ENCODE measurements at places on chromosomes 7 and 10. TPM values are rescaled to one million over a fixed set of nuclear protein-coding genes. Genes with fewer than 3 reads are reported as not detected.
A peak's percentile ranks its signal among the peaks of the same experiment; 100 is the strongest.

DNA sequence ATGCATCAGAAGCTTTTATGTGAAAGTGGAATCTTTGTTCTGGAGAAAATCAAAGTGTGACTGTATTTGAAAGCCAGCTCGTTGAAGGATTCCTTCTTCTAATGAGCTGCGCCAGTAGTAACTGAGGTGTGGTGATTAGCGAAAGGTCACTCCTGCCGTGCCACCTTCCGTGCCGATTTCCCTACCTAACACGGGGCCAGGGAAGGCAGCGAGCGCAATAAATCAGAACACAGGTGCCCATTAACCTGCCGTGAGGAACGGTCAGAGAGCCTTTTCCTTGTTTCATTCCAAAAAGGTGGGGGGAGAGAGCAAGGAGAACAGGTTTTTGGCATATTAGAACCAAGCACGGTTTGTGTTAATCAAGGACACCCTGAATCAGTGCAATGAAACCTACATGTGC lies 258.0 kb downstream of the CELF2 start:
- H3K4me3 ChIP-seq = no peak overlapping the region
- DNase-seq = no peak

DNA sequence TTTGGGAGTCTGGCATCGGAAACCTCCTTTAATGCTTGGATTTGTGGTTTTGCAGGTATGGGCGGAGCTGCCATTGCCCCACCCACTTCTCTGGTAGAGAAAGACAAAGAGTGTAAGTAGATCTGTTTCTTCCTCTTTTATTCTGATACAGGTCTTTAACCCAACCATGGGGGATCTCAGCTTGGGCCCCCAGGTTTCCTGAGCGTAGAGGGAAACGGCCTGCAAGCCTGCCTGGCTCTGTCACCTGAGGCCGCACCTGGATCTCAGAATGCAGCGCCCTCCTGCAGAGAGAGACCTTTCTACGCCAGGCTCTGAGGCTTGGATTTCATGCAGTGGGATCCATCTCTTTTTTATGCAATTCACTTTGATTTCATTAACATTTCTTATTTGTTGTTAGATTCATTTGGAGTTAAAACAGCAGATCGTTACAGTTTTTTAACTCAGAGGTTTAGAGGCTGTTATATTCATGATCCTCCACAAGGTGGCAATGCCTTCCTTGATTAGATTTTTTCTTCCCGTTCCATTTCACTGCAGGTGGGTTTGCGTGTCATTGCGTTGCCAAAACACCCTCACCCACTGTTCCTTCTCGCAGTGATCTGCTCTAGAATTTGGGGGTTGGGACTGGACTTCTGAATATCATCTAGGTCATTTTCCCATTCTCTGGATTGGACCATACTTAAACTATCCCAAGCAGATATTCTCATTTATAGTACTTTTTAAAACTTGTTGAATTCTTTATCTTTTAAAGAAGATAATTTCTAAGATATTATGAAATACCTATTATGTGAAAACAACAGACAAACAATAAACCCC lies 20.0 kb downstream of the RBM17 start:
- peaks cover 44% of the 10 kb centered on the region for H3K36me3 ChIP-seq
- no peaks in the 10 kb centered on the region for H3K27me3 ChIP-seq
- H3K27ac ChIP-seq = no peak overlapping the region
- no peak overlapping the region for H3K4me3 ChIP-seq
- peaks cover 4% of the 10 kb centered on the region for H3K4me1 ChIP-seq
- no peak for DNase-seq

- no peak for DNase-seq
- no peak overlapping the region for H3K4me3 ChIP-seq
- peaks cover 6% of the 10 kb centered on the region for H3K4me1 ChIP-seq
- no peak overlapping the region for H3K27ac ChIP-seq
These were observed 147.7 kb downstream of the UBE2H start for GRCh38 chr7:129804890-129805719.

DNA sequence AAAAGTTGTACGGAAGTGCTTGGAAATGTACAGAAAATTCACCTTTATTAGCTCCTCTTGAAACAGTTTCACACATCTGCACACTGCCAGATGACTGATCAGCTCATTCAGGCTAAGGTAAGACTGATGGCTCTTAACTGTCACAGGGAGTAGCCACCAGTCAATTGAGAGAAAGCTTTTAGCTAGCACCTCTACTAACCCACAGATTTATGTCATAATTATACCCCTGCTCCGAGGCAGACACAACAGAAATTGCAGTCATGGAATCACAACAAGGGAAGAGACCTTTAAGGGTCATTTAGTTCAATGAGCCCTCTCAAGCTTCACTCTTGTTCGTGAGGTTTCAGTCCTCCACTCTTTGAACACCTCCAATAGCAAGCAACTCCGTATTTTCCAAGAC lies 235.4 kb downstream of the TRIL start:
- DNase-seq = no peak
- peaks cover 6% of the 10 kb centered on the region for H3K36me3 ChIP-seq
- no peak overlapping the region for H3K4me3 ChIP-seq
- peaks cover 21% of the 10 kb centered on the region for H3K4me1 ChIP-seq
- H3K27me3 ChIP-seq = no peaks in the 10 kb centered on the region
- H3K27ac ChIP-seq = no peak overlapping the region

DNA sequence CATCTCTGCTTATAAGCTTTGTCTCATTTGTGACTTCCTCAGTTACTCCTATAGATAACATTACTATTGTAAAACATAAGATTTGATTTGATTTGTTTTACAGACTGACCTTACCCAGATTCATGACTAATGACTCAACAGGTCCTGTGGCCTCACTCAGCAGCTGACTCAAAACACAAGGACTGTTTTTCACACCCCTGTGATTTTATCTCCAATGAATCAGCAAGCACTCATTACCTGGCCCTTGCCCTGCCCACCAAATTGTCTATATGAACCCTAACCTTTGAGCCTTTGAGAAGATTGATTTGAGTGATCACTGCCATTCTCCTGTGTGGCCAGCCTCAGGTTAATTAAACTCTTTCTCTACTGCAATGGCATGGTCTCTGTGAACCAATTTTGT lies 1064.6 kb upstream of the LRRTM3 start:
- peaks cover 5% of the 10 kb centered on the region for H3K4me1 ChIP-seq
- DNase-seq = no peak
- H3K27me3 ChIP-seq = peaks cover 3% of the 10 kb centered on the region
- H3K27ac ChIP-seq = no peak overlapping the region

GRCh38 chr7:2336626-2337299 lies 17.9 kb upstream of the EIF3B start:
- no peak for DNase-seq
- H3K27me3 ChIP-seq = no peaks in the 10 kb centered on the region
- peaks cover 3% of the 10 kb centered on the region for H3K36me3 ChIP-seq
- no peaks in the 10 kb centered on the region for H3K4me1 ChIP-seq
- H3K4me3 ChIP-seq = no peak overlapping the region
- H3K27ac ChIP-seq = peak overlapping the region; percentile 9

Gene VPS37D
- 5.0 TPM for total RNA-seq

- no peak overlapping the region for H3K27ac ChIP-seq
- H3K36me3 ChIP-seq = no peaks in the 10 kb centered on the region
- H3K4me3 ChIP-seq = no peak overlapping the region
- no peaks in the 10 kb centered on the region for H3K27me3 ChIP-seq
These were observed 250.3 kb downstream of the CNTNAP2 start for GRCh38 chr7:146366938-146367337.

Gene TMEM176A
- not detected for total RNA-seq

DNA sequence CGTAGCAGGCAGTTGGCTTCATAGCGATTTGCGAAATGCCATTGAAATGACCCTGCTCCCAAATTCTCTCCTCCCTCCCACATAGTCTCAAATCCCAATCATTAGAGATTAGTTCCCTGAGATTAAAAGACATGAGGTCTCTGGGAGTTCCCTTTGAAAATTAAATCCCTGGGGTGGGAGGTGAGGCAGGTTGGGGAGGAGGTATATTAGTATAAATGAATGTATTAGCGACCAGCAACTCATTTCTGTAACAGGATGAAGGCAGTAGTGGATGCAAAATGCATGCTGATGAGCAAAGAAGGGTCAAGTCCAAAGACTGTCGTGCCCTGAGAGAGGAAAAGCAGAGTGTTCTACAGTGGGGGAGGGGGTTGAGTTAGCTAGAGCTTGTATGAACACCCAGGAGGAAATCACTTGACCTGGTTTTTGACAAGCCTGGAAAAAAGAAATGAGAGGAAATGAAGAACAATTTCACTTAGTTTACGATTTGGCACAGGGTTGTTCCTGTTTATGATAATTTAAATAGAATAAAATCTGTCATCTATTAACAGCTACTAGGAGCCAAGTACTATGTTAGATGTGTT lies 79.6 kb upstream of the MTPN start:
- DNase-seq = no peak
- H3K27me3 ChIP-seq = peaks cover under 1% of the 10 kb centered on the region
- no peaks in the 10 kb centered on the region for H3K36me3 ChIP-seq
- no peaks in the 10 kb centered on the region for H3K4me1 ChIP-seq
- no peak overlapping the region for H3K27ac ChIP-seq

Gene PCDH15
- 3.0 TPM for total RNA-seq

GRCh38 chr7:119270045-119270464 lies 1002.9 kb upstream of the KCND2 start:
- no peak for DNase-seq
- H3K4me3 ChIP-seq = no peak overlapping the region
- no peaks in the 10 kb centered on the region for H3K36me3 ChIP-seq
- peaks cover 30% of the 10 kb centered on the region for H3K27me3 ChIP-seq
- H3K4me1 ChIP-seq = no peaks in the 10 kb centered on the region

GRCh38 chr7:23345601-23346000 lies 46.5 kb downstream of the MALSU1 start:
- no peak overlapping the region for H3K4me3 ChIP-seq
- H3K4me1 ChIP-seq = peaks cover 67% of the 10 kb centered on the region
- DNase-seq = no peak
- H3K27ac ChIP-seq = peak overlapping the region; percentile 96
- H3K27me3 ChIP-seq = no peaks in the 10 kb centered on the region

Gene SYT15
- total RNA-seq = 10.3 TPM

DNA sequence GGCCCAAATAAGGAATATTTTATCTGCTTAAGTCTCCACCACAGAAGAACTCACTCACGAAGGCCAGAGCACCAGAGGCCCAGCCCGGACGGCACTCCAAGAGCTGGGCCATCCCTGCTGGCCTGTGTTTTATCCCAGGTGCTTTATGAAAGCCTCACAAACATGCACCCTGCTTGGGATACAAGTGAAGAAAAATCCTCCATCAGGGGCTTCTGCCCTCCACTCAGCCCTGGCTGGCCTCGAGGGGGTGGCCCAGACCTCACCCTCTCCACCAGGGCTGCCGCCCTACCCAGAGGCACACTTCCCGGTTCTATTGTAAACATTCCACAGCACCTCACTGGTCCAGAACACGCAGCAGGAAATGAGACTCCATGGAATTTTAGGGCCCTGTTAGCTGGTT lies 19.8 kb upstream of the DNAAF5 start:
- H3K4me1 ChIP-seq = peaks cover 13% of the 10 kb centered on the region
- H3K27ac ChIP-seq = no peak overlapping the region
- DNase-seq = no peak
- H3K4me3 ChIP-seq = no peak overlapping the region
- no peaks in the 10 kb centered on the region for H3K27me3 ChIP-seq
- H3K36me3 ChIP-seq = peaks cover 5% of the 10 kb centered on the region

DNA sequence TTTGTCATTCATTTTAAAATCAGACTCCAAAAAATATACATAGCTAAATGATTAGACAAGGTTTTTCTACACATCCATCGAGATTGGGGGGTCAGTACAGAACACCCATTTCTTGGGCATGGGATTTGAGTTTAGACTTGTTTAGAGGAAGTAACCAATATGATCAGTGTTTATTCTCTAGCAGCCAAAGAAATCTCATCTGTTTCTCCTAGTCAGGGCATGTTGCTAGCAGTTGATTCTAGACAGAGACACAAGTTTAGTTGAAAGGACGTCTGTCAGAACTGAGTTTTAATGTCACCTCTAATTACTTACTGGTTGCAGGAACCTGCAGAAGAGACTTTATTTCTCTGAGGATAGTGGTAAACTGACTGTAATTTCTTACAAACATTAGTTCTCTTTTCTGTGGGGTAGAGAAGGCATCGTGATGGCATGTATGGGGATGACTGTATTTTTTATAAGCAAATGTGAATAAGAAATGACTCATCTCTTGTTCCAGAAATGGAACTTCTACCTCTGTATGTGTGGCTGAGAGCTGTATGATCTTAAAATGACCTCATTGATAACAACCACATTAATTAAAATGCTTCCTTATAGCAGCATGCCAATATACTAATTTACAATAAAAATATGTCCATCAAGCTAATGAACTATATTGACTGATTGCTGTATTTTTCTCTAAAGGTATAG lies 30.6 kb upstream of the RHOBTB1 start:
- no peak for DNase-seq
- no peaks in the 10 kb centered on the region for H3K36me3 ChIP-seq
- no peaks in the 10 kb centered on the region for H3K27me3 ChIP-seq
- peaks cover 17% of the 10 kb centered on the region for H3K4me1 ChIP-seq
- no peak overlapping the region for H3K4me3 ChIP-seq
- no peak overlapping the region for H3K27ac ChIP-seq

Gene KLF14
- total RNA-seq = not detected

DNA sequence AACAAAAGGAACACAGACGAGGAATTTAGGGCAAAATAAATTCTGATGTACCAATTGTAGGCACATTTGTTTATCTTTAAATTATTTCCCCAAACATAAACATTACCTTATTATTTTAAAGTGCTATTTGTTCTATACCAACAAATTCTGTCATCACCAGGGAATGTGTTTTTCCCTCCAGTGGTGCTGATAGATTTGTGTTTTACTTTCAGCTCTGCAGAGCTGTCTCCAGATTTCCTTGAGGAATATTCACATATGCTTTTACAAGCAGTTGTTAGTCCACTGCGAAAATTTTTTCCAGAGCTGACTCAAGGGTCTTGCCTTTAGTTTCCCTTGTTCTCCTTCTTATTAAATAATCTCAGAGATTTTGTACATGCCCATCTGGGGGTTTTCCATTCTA lies 362.8 kb downstream of the PHF14 start:
- H3K4me3 ChIP-seq = no peak overlapping the region
- no peak for DNase-seq
- no peaks in the 10 kb centered on the region for H3K36me3 ChIP-seq
- no peaks in the 10 kb centered on the region for H3K27me3 ChIP-seq

Gene ADD3
- total RNA-seq = 138 TPM

GRCh38 chr10:118590334-118590733 lies 5.1 kb downstream of the PRLHR start:
- H3K36me3 ChIP-seq = no peaks in the 10 kb centered on the region
- H3K4me1 ChIP-seq = peaks cover 3% of the 10 kb centered on the region
- no peak for DNase-seq

Data from osteocyte (in vitro differentiated cells).